ENCODE measurements at places on chromosomes 12 and 14. TPM values are rescaled to one million over a fixed set of nuclear protein-coding genes. Genes with fewer than 3 reads are reported as not detected.

Gene RHEBL1
- 2.9 TPM for total RNA-seq

DNA sequence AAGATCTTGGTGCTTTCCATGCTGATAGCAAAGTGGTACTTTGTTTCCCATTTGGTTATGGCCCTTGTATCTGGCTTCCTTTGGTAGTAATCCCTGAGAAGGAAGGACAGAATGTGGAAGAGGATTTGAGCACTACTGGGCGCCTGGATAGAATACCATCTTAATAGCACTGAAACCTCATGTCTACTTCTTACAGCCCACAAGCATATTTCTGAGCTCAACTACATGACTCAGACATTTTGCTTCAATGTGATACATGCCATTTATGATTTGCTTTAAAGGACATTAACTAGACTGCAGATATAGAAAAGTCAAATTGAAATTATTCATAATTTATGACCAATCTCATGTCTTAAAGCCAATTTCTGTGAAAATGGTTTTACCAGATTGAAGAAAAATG lies 80.4 kb downstream of the LIN7A start:
- peak; percentile 56 for DNase-seq

DNA sequence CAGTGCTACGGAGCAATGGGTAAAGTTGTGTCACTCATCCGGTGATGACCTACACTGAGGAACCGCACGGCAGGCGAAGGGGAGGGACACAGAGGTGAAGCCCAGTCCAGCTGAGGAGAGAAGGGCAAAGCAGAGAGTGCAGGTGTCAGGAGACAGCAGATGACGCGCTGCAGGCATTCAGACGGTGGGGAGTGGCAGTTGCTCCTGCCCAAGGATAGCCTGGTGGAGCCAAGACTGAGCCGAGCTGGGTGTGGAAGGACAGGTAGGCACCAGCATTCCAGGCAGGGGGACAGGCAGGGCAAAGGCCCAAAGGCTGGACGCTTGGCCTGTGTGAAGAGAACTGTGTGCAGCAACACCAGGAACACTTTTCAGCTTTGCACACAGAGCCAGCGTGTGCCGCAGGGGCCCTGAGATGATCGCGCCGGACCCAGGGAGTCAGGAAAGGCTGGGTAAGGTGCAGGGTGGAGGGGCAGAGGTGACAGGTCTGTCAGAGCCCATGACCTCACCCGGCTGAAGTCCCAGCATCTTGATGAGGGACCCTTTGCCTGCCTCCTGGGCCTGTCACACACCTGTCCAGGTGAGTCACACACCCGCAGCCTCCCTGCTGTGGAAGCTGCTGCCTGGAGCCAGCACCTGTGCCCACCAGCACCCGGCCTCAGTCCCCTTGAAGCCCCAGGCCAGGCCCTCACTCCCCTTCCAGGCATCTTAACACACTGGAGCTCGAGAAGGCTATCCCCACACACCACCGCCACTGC lies 48.4 kb downstream of the TSPAN11 start:
- no peak for DNase-seq

GRCh38 chr14:68616221-68616902 lies 176.5 kb downstream of the ZFP36L1 start:
- DNase-seq, result peak; percentile 72

Gene BHLHE41
- total RNA-seq, result 4.0 TPM

Gene NANOG
- total RNA-seq, result not detected

Gene ANKLE2
- total RNA-seq, result 87.2 TPM

Gene KRT79
- not detected for total RNA-seq

Gene CTSG
- total RNA-seq, result not detected

- peak; percentile 62 for DNase-seq
These were observed 204.8 kb downstream of the ITPR2 start for GRCh38 chr12:26628234-26628633.

Gene OTOGL
- 0.34 TPM for total RNA-seq

DNA sequence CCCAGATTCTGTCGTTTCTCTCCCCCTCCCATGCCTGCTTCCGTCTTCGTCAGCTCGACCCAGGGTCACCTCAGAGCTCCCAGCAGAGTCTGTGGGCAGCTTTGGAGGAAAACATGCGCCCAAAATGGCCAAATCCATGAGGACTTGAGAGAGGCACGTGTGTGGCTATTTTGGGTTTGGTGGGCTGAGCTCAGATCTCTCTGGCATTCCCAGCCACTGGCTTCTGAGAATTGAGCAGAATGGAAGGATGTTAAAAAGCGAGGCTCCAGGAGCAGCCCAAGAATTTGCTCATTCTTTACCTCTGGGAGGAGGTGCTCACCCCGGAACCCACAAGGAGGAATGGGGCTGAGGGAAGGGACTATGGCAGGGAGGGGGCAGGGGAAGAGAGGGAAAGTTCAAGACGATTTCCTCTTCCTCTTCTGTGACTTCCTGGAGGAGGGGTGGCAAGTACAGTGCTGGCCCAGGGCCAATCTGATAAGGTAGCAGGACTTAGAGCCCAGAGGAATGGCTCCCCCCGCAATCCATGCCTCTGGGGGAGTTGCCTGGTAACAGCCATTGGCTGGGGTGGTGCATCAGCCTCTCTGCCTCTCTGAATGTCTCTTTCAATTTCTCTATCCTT lies 20.1 kb downstream of the TSPAN9 start:
- DNase-seq, result no peak

DNA sequence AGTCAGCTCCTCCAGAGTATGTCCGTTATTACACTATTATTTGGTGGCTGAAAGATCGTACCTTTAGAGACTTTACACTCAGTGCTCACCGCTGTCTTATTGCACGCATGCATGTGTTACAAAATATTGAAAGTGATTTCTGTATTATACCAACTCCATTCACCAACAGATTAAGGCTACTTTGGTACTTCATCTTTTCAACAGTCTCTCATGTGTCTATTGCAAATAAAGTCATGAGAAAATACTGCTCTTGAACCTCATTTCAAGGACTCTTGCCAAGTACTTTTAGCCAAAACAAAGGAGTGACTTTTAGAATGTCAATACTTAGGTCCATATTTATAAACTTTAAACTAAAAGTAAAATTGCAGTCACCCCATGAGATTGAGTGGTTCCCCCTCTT lies 503.6 kb downstream of the TMEM121 start:
- DNase-seq, result no peak

Gene MYO1H
- not detected for total RNA-seq

- DNase-seq, result peak; percentile 60
These were observed at the start of gene ADCY6 for GRCh38 chr12:48788854-48789775. ADCY6 (minus strand) TSS chr12:48789089; CDS start chr12:48783434, 5,655 bp downstream.

GRCh38 chr12:9064815-9065606 lies 50.7 kb downstream of the A2M start:
- DNase-seq, result peak; percentile 27

DNA sequence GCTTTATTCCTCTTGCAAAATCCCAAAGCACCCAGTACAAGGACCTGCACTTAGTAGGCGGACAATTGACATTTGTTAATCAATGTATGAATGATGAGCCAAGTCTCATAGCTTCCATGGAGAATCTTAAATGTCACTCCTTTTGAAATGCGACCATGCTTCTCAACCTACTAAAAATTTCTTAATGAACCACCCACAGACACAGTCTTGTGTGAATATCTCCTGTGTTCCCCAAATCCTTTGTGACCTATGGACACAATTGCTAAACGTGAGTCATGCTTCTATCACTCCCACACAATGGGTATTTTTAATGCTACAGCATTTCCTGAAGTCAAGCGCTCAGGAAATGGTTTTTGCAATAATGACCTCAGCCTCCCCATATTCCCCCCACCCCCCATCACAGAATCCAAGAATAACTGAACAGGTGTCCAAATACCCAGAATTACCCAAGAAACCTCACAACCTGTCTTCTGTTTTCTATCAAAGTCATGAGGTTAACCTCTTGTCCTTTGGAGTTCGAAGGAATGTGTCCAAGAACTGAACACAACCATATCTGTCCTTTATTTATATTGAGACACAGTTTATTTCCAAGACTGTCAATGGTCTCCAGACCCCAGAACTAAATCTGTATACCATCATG lies 163.6 kb upstream of the PLEKHG7 start:
- peak; percentile 95 for DNase-seq

Gene PRIMA1
- total RNA-seq, result not detected

GRCh38 chr12:111006621-111007020 lies 86.2 kb upstream of the MYL2 start:
- DNase-seq, result no peak

Gene ALDH6A1
- 8.2 TPM for total RNA-seq

DNA sequence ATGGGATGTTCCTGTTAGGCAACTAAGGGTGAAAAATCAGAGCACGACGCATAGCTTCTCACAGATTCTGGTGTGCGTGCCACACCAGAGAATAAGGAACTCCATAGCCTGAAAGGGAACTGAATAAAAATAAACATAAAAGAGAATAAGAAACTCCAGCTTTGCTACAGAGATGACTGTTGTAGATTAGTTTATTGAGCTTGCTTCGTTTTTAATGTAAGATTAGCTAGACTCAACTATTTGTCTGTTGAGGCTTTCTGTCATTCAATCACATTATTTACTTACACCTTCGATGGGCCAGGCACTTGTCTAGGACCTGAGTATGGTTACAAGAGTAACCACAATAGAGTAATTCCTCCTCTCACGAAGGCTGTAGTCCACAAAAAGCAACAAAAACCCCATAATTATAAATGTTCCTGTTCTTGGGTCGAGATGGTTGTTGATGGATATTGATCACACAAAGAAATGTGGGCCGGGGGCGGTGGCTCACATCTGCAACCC lies 807 bp upstream of the ZCCHC8 start:
- no peak for DNase-seq

GRCh38 chr14:85479306-85479705 lies 50.6 kb upstream of the FLRT2 start:
- no peak for DNase-seq

GRCh38 chr12:6773590-6774351 lies 1.5 kb downstream of the LAG3 start:
- DNase-seq, result no peak

Gene SVOP
- not detected for total RNA-seq

- DNase-seq, result no peak
These were observed 222.5 kb upstream of the CNTN1 start for GRCh38 chr12:40469736-40470135.

DNA sequence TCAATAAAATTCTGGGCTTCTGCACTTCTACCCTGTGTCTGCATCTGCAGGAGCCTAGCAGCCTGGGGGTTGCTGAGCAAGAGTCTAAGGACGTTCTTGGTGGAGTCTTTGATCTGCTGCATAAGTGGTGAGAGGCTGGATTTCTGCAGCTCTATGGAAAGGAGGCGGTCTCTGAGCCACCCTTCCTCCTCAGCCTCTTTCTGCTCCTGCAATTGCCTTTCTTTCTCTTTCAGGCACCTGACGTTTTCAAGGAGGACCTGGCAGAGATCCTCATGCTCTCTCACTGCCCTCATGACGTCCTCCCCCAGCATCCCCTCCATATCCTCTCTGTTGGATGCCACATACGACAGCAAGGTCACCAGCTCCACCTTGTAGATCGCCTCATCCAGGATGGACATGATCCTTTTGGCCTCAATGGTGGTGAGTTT lies 13.6 kb upstream of the TPCN1 start:
- DNase-seq, result no peak

- no peak for DNase-seq
These were observed 1277.4 kb downstream of the LRFN5 start for GRCh38 chr14:42884100-42884499.

DNA sequence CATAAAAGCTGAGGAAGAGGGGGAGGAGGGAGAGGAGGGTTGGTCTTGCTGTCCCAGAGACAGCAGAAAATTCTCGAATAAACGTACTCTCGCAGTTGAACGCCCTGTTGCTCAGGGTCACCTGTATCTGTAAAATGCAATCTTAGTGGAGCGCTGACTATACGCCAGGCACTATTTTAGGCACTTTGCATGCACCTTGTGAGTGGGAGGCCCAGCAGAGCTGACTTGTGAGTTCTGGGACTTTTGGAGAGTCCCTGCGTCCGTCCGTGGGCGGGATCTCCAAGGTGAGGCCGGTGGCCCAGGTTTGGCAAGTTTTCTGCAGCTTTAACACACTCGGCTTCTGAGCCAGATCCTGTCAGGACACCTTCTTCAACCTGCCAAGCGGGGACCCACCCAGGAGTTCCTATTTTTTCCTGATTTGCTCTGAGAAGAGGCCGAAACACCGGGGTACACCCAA lies 32.5 kb upstream of the PLEKHG6 start:
- DNase-seq, result no peak

DNA sequence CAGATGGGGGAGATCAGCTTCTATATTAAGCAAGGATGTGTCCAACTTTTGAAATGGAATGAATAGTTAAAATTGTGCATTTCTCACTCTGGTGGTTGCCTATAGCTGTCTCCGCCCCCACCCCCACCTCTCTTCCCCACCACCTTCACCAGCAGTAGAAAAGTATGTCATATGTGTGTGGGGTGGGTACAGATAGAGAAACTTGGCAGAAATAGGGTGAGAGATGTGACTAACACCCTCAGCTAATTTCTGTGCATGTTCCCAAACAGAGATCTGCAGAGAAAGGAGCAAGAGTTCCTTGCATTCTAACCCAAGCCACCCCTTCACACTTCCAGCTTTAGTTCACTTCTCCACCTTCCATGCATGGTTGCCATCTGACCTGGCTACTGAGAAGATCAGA lies 980.1 kb downstream of the NRXN3 start:
- DNase-seq, result no peak

DNA sequence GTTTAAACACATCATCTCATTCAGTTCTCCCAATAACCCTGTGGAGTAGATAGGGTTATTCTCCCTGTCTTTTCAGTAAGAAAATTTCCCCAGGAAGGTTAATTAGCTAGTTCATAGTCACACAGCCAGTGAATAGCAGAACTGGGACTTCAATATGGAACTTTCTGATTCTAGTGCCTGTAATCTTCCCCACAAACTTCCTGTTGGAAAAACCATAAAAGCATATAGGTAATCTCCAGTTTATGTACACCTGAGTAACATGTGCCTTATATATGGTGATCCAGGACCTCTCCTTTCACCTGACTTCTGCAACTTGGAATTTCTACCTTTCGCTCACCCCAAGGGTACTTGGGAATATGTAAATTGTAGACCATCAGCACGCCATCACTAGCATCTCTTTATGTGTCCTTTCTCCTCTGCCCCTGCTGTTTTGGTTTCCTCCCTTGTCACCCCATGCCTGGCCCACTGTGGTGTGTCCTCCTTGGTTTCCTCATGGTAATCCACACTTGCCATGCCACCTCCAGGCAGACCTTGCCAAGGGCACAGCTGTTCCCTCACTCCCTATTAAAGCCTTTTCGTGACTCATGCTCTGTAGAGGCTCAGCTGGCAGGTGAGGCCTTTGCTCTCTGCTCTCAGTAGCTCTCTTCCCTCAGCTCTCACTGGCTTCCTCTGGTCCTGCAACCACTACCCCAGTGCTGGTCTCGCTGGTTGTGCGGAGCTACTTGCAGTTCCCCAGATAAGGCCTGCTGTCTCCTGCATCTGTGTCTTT lies 16.7 kb downstream of the TBC1D30 start:
- peak; percentile 50 for DNase-seq

Gene HOXC12
- total RNA-seq, result 0.38 TPM

- no peak for DNase-seq
These were observed 343.9 kb upstream of the KITLG start for GRCh38 chr12:88924162-88924561.

GRCh38 chr12:104648756-104649155 lies 192.0 kb downstream of the CHST11 start:
- DNase-seq, result no peak

Gene TMEM233
- total RNA-seq, result 2.6 TPM

Gene IGFBP6
- total RNA-seq, result 231 TPM

- DNase-seq, result peak; percentile 63
These were observed at the start of gene CMKLR1 for GRCh38 chr12:108338915-108339657. CMKLR1 (minus strand) TSS chr12:108339311; CDS start chr12:108293591, 45,720 bp downstream.
